ENCODE measurements at places on chromosomes 2 and 18.

- no peak for DNase-seq
Observed at GRCh38 chr2:230968921-230969658, 26.8 kb upstream of the SPATA3 start.

DNA sequence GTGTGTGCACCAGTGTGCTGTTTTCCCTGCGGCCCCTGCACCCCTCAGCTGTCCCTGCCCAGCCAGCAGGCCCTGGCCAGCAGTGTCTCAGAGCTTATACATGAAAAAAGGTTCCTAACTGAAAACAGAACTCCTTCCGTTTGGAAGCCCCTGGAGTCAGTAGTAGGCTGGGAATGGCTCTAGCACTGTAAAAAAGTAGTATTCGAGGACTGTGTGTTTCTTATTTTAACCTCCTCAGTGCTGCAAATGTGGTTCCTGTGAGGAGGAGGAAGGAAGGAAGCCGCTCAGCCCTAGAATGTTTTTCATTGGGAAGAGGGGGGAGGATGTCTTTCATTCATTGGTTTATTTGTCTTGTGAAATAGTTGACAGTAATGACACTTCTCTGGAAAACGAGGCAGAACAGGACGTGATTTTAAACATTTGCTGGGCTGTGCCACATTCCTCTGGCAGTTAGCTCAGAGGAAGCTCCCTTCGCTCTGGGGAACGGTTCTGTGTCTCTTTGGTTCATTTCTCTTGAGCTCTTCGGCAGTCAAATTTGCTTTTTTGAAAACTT is 103.5 kb downstream of the SPTBN1 start:
- DNase-seq: no peak

DNA sequence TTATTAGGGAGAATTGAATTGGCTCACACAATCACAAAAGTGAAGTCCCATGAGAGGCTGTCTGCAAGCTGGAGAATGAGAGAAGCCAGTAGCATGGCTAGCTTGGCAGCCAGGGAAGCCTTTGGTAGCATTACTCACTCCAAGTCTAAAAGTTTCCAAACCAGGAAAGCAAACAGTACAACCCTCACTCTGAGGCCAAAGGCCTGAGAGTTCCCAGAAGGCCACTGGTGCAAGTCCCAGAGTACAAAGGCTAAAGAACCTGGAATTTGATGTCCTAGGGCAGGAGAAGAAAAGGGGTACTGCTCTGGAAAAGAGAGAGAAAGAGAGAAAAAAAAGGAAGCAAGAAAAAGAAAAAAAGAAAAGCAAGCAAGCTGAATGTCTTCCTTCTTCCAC is 318.2 kb downstream of the RND3 start:
- DNase-seq: no peak

DNA sequence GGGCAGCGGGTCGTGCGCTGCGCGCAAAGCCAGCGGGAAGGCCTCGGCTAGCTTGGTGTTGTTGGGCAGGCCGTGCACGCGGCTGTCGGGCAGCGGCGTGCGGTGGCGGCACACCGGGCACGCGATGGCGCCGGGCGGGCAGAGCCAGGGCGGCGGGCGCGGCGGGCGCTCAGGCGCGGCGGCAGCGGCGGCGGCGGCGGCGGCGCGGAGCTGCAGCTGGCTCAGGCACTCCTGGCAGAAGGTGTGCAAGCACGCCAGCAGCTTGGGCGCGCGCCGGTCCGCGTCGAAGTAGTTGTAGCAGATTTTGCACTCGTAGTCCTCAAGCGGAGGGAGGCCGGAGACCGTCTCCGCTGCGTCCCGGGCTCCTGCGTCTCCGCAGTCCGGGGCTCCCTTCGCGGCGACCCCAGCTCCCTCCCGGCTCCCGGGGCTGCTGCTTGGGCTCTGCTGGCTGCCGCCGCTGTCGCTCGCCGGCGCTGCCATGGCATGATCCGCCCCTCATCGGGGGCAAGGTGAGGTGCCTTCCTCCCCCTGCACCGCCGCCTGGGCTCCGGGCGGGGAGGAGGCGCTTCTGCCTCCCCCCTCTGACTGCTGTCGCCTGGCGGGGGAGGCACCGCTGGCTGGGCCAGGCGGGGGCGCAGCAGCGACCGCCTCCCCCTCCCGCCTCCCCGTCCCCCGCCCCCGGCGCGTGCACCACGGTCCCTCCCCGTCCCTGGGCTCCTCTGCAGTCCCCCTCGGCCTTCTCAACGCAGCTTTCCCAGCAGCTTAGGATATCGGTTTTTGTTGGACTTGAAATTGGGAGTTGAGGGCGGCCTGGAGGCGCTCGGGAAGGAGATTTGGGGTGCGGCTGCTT is 21.0 kb upstream of the PAX3 start:
- DNase-seq: no peak

DNA sequence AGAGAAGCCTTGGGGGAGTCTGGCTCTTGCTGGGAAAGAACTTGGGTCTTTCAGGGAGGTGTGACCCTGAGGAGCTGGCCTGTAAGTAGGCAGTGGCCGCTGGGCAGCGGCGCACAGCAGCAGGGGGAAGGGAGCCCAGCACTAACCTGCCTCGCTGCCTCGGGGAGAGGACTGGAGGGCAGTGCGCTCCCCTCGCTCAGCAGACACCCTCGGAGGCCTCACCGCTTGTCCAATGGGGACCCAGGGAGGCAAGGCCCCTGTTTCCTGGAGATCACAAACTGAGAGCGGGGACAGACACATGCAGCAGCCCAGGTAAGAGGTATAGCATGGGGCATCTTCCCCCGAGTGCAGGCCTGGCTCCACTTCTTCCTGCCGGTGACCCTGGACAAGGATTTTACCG is 3.3 kb downstream of the DNMT3A start:
- no peak for DNase-seq

DNA sequence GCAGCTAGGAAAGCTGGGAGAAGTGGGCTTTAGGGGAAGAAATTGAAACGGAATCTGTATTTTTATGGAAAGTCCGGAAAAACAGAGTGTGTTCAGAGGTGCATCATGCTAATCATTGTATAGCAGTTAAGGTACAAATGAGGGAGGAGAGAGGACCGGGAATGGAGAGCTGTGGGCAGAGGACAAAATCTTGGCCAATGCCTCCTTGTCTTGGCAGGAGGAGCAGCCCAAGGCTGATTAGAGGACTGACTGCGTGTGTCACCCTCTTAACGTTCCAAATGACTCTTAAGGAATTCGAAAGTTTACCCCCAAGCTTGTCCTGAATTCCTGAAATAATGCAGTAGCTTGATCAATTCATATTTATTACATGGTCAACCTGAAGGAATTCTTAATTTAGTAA is 81.0 kb downstream of the ZNF236 start:
- no peak for DNase-seq

- DNase-seq: no peak
Observed at GRCh38 chr2:18413676-18414396, 146.6 kb downstream of the RDH14 start.

- DNase-seq: no peak
Observed at GRCh38 chr2:231036578-231037106, 681 bp upstream of the C2orf72 start.

DNA sequence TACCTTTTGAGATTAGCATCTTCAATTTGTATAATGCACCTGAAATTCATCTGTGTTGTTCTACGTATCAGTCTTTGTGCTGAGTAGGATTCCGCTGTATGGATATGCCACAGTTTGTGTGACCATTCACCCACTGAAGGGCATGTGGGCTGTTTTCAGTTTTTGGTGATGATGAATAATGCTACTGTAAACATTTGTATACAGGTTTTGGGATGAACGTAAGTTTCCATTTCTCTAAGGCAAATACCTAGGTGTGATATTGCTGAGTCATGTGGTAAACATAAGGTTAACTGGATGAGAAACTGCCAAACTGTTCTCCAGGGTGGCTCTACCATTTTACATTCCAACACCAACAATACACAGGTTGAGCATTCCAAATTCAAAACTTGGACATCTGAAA is 35.1 kb downstream of the CABYR start:
- no peak for DNase-seq

- DNase-seq: no peak
Observed at GRCh38 chr2:240250985-240251847, 110.8 kb upstream of the OTOS start.

DNA sequence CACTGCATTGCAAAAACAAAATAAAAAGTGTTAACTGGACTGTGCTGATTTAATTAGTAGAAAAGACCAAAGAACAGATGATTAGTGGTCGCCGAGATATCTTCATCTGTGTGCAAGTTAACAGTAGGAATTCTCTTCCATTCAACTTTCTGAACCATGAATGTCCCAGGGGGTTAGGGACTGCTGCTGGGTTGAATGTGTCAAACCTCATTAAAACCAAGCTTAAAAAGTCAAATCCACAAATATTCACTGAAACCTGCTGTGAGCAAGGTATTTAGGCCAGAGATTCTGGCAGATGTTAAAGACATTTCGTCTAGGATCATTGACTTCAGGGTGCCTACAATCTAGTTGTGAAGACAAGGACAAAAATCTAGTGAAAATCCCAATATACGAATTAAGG is 58.7 kb downstream of the STPG4 start:
- DNase-seq: no peak

DNA sequence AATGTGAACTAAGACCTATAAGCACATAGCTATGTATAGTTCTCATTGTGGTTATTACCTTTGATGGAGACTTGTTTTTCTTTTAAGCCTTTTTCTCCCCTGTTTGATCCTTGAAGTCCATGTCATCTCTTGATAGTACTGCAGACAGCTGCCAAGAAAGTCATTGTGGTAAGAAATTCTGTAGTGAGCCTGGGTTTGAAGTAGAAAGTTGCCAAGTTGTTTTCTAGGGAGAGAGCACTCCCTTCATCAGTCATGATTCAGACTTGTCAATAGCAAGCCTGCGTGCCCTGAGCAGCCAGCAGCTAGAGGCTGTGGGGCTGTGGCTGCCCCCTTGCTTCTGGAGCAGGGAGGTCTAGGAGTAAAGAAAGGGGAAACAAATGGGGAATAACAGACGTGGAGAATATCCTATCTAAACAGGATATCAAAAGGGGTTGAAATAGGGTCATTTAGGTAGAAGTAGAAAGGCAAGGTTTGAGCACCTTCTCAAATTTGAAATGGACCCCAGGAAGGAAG is 8.4 kb downstream of the SP5 start:
- DNase-seq: no peak

GRCh38 chr2:184558713-184559464 is 39.4 kb upstream of the ZNF804A start:
- no peak for DNase-seq

- DNase-seq: no peak
Observed at GRCh38 chr2:42133771-42134195, 35.4 kb upstream of the EML4 start.

- peak; percentile 74 for DNase-seq
Observed at GRCh38 chr18:79644006-79644665, 35.5 kb upstream of the CTDP1 start.

GRCh38 chr2:190802129-190802528 is 78.5 kb upstream of the GLS start:
- DNase-seq: no peak

DNA sequence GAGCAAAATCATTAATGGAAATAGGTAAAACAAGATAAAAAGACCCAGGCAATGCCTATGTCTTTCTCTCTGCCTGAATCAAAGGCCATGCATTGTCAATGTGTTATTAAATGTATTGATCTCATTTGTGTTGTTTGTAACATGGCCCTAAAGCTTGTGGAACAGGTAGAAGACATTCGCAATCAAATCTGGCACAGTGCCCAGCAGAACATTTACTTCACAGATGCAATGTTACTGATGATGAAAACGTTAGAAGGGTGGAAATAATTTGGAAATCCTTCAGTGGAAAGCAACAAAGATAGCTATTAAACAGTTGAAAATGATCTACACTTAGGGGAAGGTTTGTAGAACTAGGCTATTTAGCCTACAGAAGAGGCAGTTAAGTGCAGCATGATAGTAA is 368.2 kb downstream of the EPHA4 start:
- DNase-seq: no peak

DNA sequence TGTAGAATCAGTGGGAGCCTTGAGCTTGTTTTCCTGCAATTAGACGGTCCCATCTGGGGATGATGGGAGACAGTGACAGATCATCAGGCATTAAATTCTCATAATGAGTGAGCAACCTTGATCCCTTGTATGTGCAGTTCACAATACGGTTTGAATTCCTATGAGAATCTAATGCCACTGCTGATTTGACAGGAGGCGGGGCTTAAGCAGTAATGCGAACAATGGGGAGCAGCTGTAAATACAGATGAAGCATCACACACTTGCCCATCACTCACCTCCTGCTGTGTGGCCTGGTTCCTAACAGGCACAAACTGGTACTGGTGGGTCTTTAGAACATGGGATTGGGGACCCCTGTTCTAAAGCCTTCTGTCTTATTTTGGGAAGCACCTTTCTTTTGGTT is 17.9 kb upstream of the NYAP2 start:
- no peak for DNase-seq

DNA sequence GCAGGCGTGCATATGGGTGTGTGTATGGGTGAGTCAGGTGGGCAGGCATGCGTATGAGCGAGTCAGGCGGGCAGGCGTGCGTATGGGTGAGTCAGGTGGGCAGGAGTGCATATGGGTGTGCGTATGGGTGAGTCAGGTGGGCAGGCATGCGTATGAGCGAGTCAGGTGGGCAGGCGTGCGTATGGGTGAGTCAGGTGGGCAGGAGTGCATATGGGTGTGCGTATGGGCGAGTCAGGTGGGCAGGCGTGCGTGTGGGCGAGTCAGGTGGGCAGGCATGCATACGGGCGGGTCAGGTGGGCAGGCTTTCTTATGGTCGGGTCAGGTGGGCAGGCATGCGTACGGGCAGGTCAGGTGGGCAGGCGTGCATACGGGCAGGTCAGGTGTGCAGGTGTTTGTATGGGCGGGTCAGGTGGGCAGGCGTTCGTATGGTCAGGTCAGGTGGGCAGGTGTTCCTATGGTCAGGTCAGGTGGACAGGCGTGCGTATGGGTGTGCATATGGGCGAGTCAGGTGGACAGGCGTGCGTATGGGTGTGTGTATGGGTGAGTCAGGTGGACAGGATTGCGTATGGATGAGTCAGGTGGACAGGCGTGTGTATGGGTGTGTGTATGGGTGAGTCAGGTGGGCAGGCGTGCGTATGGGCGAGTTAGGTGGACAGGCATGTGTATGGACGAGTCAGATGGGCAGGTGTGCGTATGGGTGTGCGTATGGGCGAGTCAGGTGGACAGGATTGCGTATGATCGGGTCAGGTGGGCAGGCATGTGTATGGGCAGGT is 28.7 kb upstream of the KLF11 start:
- no peak for DNase-seq

DNA sequence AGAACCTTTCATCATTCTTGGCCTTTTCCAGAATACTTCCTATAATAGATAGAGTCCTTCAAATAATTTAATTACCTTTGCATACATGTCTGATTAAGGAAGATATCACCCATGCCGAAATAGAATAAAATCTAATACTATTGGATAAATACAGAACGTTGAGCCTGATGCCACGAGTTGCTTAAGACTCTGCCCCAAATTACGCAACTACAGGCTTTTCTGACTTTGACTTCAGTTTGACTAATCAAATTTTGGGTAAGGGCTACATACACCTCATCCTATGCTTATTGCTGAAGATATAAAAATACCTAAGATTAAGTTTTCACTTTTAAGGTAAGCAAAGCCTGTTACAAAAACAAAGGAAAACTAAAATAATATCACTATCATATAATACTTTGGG is 1065.1 kb upstream of the NRXN1 start:
- no peak for DNase-seq
